ENCODE measurements at places on chromosomes 5 and 9.

GRCh38 chr5:179211068-179211467 is 134.2 kb downstream of the ADAMTS2 start:
- no peak for DNase-seq
- H3K27ac ChIP-seq, result no peak overlapping the region
- H3K36me3 ChIP-seq, result no peaks in the 10 kb centered on the region
- peaks cover 4% of the 10 kb centered on the region for H3K27me3 ChIP-seq
- peaks cover 16% of the 10 kb centered on the region for H3K4me1 ChIP-seq
- H3K4me3 ChIP-seq, result no peak overlapping the region

GRCh38 chr5:143198332-143198731 is 205.2 kb downstream of the NR3C1 start:
- H3K27me3 ChIP-seq, result peaks cover 5% of the 10 kb centered on the region
- peaks cover 5% of the 10 kb centered on the region for H3K36me3 ChIP-seq
- DNase-seq, result no peak
- H3K4me1 ChIP-seq, result no peaks in the 10 kb centered on the region
- no peak overlapping the region for H3K27ac ChIP-seq

- H3K27ac ChIP-seq, result no peak overlapping the region
- peak; percentile 72 for DNase-seq
- peaks cover 44% of the 10 kb centered on the region for H3K27me3 ChIP-seq
- peaks cover 6% of the 10 kb centered on the region for H3K4me1 ChIP-seq
- no peak overlapping the region for H3K4me3 ChIP-seq
Measured at GRCh38 chr9:133428617-133429101, 6.5 kb downstream of the ADAMTS13 start.

- DNase-seq, result no peak
- H3K27ac ChIP-seq, result no peak overlapping the region
- no peaks in the 10 kb centered on the region for H3K27me3 ChIP-seq
Measured at GRCh38 chr9:95980262-95981125, 105.0 kb downstream of the ERCC6L2 start.

GRCh38 chr5:95110118-95110517 is 174.8 kb downstream of the MCTP1 start:
- no peak for DNase-seq
- no peaks in the 10 kb centered on the region for H3K36me3 ChIP-seq
- peaks cover 4% of the 10 kb centered on the region for H3K27me3 ChIP-seq
- H3K27ac ChIP-seq, result no peak overlapping the region
- H3K4me1 ChIP-seq, result no peaks in the 10 kb centered on the region
- no peak overlapping the region for H3K4me3 ChIP-seq

GRCh38 chr5:56168066-56168478 is 65.1 kb downstream of the ANKRD55 start:
- no peak overlapping the region for H3K27ac ChIP-seq
- H3K36me3 ChIP-seq, result no peaks in the 10 kb centered on the region
- H3K4me1 ChIP-seq, result peaks cover 30% of the 10 kb centered on the region
- H3K27me3 ChIP-seq, result peaks cover 3% of the 10 kb centered on the region
- DNase-seq, result no peak
- H3K4me3 ChIP-seq, result no peak overlapping the region

GRCh38 chr9:106283769-106284168 is 579.2 kb upstream of the ZNF462 start:
- no peak overlapping the region for H3K27ac ChIP-seq
- no peaks in the 10 kb centered on the region for H3K27me3 ChIP-seq
- peaks cover 39% of the 10 kb centered on the region for H3K4me1 ChIP-seq
- no peak overlapping the region for H3K4me3 ChIP-seq

DNA sequence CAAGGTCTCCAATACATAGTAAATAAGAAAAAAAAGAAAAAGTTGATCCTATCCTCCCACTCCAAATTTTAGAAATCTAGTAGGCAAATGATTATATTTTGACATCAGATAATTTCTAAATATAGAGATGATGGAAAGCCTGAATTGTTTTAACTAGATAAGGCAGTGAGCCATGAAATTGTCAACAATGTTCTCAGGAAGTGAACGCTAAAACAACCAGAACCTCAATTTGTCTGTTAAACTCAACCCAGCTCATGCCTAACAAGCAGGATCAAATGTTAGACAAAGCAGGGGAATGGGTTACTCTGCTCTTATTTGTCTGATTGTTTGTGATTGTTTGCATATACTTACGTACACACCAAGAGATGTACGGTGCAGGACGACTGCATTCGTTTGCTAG is 49.2 kb downstream of the ESM1 start:
- H3K27me3 ChIP-seq, result no peaks in the 10 kb centered on the region
- H3K36me3 ChIP-seq, result no peaks in the 10 kb centered on the region
- no peak for DNase-seq
- H3K27ac ChIP-seq, result no peak overlapping the region
- peaks cover 21% of the 10 kb centered on the region for H3K4me1 ChIP-seq

DNA sequence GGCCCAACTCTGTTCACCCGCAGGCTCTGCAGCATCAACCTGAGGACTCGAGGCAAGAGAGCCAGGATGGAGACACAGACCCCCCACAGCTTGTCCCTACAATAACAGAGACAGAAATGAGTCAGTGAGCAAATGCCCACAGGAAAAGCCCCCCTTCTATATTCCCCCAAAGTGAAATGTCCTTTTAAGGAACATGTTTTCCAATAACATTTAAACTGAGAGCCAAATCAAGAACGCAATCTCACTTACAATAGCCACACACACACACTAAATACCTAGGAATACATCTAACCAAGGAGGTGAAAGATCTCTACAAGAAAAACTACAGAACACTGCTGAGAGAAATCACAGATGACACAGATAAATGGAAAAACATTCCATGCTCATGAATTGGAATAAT is 49.0 kb downstream of the TEX10 start:
- no peak overlapping the region for H3K4me3 ChIP-seq
- no peaks in the 10 kb centered on the region for H3K4me1 ChIP-seq
- peaks cover 92% of the 10 kb centered on the region for H3K36me3 ChIP-seq
- no peaks in the 10 kb centered on the region for H3K27me3 ChIP-seq

- peaks cover 82% of the 10 kb centered on the region for H3K4me1 ChIP-seq
- peaks cover 7% of the 10 kb centered on the region for H3K27me3 ChIP-seq
- H3K36me3 ChIP-seq, result no peaks in the 10 kb centered on the region
Measured at GRCh38 chr5:137145721-137146120, 353.4 kb downstream of the SPOCK1 start.

- no peak for DNase-seq
- no peak overlapping the region for H3K4me3 ChIP-seq
- peaks cover 10% of the 10 kb centered on the region for H3K4me1 ChIP-seq
- no peaks in the 10 kb centered on the region for H3K27me3 ChIP-seq
- H3K36me3 ChIP-seq, result no peaks in the 10 kb centered on the region
Measured at GRCh38 chr9:28270156-28270555, 696.9 kb upstream of the C9orf72 start.

GRCh38 chr9:112555844-112556482 is 69.3 kb downstream of the KIAA1958 start:
- H3K27me3 ChIP-seq, result no peaks in the 10 kb centered on the region
- peaks cover 19% of the 10 kb centered on the region for H3K36me3 ChIP-seq
- no peak overlapping the region for H3K4me3 ChIP-seq

DNA sequence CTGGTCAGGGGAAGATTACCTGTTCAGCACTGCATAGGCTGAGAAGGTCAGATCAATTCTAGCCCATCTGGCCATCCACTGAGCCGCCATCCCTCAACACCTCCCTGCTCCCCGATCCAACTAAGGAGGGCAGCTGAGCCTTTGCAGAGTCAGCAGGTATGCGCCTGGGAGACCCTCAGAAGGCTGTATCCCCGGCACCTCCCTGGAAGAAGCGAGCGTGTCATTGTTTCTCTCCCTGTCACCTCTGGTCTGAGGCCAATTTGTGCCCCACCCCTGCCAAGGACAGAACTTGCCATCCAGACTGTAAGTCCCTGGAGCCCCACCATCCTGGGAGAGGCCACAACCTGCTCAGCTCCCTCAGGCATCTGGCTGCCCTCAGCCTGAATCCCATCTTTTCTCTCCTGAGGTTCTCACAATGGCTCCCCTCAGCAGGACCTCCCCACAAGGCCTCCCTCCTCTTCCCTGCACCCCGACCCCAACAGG is 2.6 kb downstream of the CLTB start:
- H3K27ac ChIP-seq, result no peak overlapping the region
- no peak overlapping the region for H3K4me3 ChIP-seq
- H3K27me3 ChIP-seq, result peaks cover 22% of the 10 kb centered on the region
- no peaks in the 10 kb centered on the region for H3K36me3 ChIP-seq
- DNase-seq, result no peak

GRCh38 chr5:90119531-90119971 is 290.0 kb downstream of the CETN3 start:
- no peak for DNase-seq
- no peak overlapping the region for H3K4me3 ChIP-seq
- H3K27me3 ChIP-seq, result peaks cover 2% of the 10 kb centered on the region
- no peaks in the 10 kb centered on the region for H3K36me3 ChIP-seq
- H3K27ac ChIP-seq, result no peak overlapping the region
- H3K4me1 ChIP-seq, result no peaks in the 10 kb centered on the region

DNA sequence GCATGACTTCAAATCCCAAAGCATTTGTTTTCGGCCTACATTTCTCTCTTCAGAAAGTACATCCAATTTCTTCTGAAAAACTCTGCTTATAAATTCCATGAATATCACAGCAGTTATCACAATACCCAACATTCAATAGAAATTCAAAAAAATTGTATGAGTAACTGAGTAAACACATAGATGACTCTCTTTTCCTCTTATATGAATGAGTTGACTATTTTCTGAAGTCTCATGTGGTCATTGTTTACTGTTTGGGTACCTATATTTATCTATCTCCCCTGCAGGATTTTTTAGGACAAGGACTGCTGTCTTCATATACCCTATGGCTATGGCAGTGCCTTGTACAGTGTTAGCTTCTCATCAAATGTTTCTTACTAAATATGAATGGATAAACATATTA is 157.1 kb downstream of the HTR1A start:
- DNase-seq, result no peak
- no peaks in the 10 kb centered on the region for H3K36me3 ChIP-seq
- H3K27me3 ChIP-seq, result peaks cover 4% of the 10 kb centered on the region
- H3K4me1 ChIP-seq, result no peaks in the 10 kb centered on the region
- H3K27ac ChIP-seq, result no peak overlapping the region

DNA sequence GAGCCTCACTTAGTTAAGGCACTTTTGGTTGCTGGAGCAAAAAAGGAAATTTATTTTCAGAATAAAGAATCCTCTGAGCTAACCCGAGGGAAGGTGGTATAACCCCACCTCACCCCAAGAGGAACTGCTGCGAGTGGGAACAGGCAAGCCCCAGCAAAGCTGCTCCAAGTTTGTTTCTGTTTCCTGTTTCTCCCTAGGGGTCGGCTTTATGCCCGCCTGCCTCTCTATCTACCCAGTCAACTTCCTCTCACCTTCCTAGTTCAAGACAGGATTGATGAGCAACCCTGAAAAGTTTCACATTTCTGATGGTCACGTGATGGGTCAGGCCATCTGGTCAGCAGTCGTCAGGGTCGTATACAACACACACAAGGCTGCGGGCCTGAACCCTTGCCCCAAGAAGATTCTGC is 31.1 kb downstream of the TRIO start:
- H3K27me3 ChIP-seq, result no peaks in the 10 kb centered on the region
- peak overlapping the region; percentile 99 for H3K27ac ChIP-seq
- H3K4me1 ChIP-seq, result peaks cover 81% of the 10 kb centered on the region
- peak overlapping the region; percentile 81 for H3K4me3 ChIP-seq
- H3K36me3 ChIP-seq, result no peaks in the 10 kb centered on the region
- peak; percentile 71 for DNase-seq

DNA sequence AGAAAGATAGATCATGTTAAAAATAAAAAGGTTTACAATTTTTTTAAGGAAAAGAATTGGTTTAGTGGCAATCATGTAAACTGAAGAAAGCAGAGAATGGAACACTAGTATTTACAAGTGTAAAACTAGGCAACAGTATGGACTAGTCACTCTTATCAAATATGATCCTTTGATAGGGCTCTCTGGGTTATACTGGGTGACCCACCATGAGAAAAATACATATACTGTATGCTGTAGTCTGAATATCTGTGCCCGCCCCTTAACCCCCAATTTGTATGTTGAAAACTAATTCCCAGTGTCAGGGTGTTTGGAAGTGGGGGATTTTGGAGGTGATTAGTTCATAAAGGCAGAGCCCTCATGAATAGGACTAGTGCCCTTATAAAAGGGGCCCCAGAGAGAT is 236.8 kb upstream of the TARS1 start:
- H3K27ac ChIP-seq, result no peak overlapping the region
- no peaks in the 10 kb centered on the region for H3K36me3 ChIP-seq
- DNase-seq, result no peak
- no peak overlapping the region for H3K4me3 ChIP-seq
- H3K4me1 ChIP-seq, result no peaks in the 10 kb centered on the region

- no peak overlapping the region for H3K4me3 ChIP-seq
- H3K27me3 ChIP-seq, result no peaks in the 10 kb centered on the region
- peak overlapping the region; percentile 93 for H3K27ac ChIP-seq
- DNase-seq, result no peak
Measured at GRCh38 chr9:20441711-20442423, 180.4 kb downstream of the MLLT3 start.

- no peaks in the 10 kb centered on the region for H3K4me1 ChIP-seq
- no peaks in the 10 kb centered on the region for H3K27me3 ChIP-seq
- H3K36me3 ChIP-seq, result peaks cover 77% of the 10 kb centered on the region
- H3K27ac ChIP-seq, result peak overlapping the region; percentile 51
- no peak for DNase-seq
Measured at GRCh38 chr5:126810596-126811380, 33.9 kb downstream of the LMNB1 start.

DNA sequence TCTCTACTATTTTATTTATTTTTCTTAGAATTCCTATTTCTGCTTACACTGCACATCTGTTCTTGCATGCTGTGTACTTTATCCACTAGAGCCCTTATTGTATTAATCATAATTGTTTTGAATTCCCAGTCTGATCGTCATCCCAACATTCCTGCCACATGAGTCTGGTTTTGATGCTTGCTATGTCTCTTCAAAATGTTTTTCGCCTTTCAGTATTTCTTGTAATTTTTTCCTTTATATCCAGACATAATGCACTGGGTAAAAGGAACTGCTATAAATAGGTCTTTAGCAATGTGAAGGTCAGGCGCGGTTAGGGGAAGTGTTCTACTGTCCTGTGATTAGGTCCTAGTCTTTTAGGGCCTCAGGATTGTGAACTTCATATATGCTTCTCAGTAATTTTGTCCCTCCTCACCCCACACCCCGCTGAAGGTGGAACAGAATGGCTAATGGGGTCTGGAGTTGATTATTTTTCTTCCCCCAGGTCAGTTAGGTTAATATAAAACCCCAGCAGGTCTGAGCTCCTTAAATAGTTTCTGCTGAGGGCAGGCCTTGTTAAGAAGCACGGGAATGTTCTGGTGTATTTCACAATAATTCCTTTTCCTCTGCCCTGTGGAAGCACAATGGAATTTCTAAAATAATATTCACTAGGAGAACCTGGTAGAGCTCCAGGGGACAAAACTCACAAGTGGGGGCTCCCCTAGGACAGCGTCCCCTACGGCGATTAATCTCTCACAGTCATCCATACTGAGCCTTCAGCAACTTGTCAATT is 146.6 kb upstream of the TUT7 start:
- H3K27me3 ChIP-seq, result peaks cover 13% of the 10 kb centered on the region
- H3K4me3 ChIP-seq, result no peak overlapping the region
- peaks cover 5% of the 10 kb centered on the region for H3K4me1 ChIP-seq

- no peak overlapping the region for H3K4me3 ChIP-seq
- peaks cover 7% of the 10 kb centered on the region for H3K4me1 ChIP-seq
- DNase-seq, result no peak
- H3K36me3 ChIP-seq, result no peaks in the 10 kb centered on the region
- no peak overlapping the region for H3K27ac ChIP-seq
- H3K27me3 ChIP-seq, result no peaks in the 10 kb centered on the region
Measured at GRCh38 chr5:52694648-52695047, 93.1 kb upstream of the ITGA1 start.

All from nephron progenitor cell (in vitro differentiated cells).